H9 (cell line): ENCODE measurements at places on chromosomes 3 and 15.

- no peak overlapping the region for H3K27ac ChIP-seq
- H3K36me3 ChIP-seq: no peaks in the 10 kb centered on the region
- H3K27me3 ChIP-seq: no peaks in the 10 kb centered on the region
- peak; percentile 91 for DNase-seq
These were observed 71.0 kb downstream of the ADAMTS7 start for GRCh38 chr15:78739996-78740903.

DNA sequence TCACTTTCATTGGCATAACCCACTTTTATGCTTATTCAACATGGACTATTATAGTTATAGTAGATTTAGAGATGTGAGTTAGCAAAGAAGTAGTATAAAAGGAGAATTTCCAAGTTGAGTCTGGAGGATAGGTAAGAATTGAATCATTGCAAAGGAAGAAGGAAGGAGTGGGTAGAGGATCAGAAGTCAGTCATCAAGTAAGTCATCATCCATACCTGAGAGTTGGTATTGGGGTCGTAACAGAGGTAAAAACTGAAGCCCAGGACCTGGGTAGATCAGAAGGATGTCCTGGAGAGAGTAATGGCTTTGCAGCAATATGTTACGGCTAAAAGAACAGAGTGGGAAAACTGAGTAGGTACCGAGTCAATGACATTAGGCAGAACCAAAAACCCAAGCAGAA lies 265.7 kb downstream of the SUCLG2 start:
- H3K27me3 ChIP-seq: no peaks in the 10 kb centered on the region
- no peak overlapping the region for H3K27ac ChIP-seq
- H3K36me3 ChIP-seq: peaks cover 16% of the 10 kb centered on the region
- no peak overlapping the region for H3K4me3 ChIP-seq

DNA sequence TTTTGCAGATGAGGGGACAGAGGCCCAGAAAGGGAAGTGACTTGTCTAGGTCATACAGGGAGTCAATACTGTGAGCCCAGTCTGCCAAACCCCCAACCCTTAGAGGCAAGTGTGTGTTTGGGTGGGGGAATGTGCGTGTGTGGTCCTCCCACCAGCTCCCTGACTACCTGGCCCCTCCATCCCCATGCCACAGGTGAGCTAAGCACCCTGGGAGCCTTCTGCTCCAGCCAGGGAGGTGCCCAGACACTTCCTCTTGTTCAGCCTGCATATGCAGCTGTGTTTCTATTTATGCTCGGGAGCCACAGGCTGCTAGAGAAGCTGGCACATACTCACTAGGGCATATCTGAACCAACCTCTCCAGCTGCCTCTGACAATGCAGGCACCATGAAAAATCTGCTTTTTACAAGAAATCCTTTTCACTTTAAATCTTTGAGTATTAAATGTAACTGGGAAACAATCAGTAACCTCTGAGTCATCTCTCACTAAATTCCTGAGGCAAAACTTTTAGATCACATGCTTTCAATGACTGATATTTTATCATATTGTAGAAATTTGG lies 20.7 kb downstream of the TBC1D2B start:
- no peak for DNase-seq
- H3K27ac ChIP-seq: no peak overlapping the region
- H3K4me1 ChIP-seq: no peaks in the 10 kb centered on the region
- no peaks in the 10 kb centered on the region for H3K36me3 ChIP-seq
- H3K27me3 ChIP-seq: no peaks in the 10 kb centered on the region

GRCh38 chr15:33398555-33398954 lies 87.8 kb downstream of the RYR3 start:
- no peak for DNase-seq
- no peak overlapping the region for H3K27ac ChIP-seq
- H3K36me3 ChIP-seq: no peaks in the 10 kb centered on the region
- H3K4me1 ChIP-seq: no peaks in the 10 kb centered on the region
- H3K4me3 ChIP-seq: no peak overlapping the region

- H3K27ac ChIP-seq: no peak overlapping the region
- H3K36me3 ChIP-seq: no peaks in the 10 kb centered on the region; the same call in 2 of the 3 replicates
- H3K27me3 ChIP-seq: no peaks in the 10 kb centered on the region
- DNase-seq: no peak
- H3K4me3 ChIP-seq: no peak overlapping the region
- H3K4me1 ChIP-seq: peaks cover 11% of the 10 kb centered on the region
These were observed 40.0 kb downstream of the FOXP1 start for GRCh38 chr3:71543371-71544016.

- no peak overlapping the region for H3K27ac ChIP-seq
- DNase-seq: no peak
- no peaks in the 10 kb centered on the region for H3K36me3 ChIP-seq
- H3K27me3 ChIP-seq: no peaks in the 10 kb centered on the region
- H3K4me3 ChIP-seq: no peak overlapping the region
These were observed 670.8 kb upstream of the NR2F2 start for GRCh38 chr15:95659656-95660055.

- DNase-seq: peak; percentile 18
- no peaks in the 10 kb centered on the region for H3K4me1 ChIP-seq
- no peaks in the 10 kb centered on the region; the same call in 1 of the 3 replicates for H3K36me3 ChIP-seq
These were observed 69.7 kb downstream of the RPLP1 start for GRCh38 chr15:69522361-69522760.

- no peaks in the 10 kb centered on the region for H3K4me1 ChIP-seq
- no peak overlapping the region for H3K4me3 ChIP-seq
- H3K27ac ChIP-seq: no peak overlapping the region
- H3K36me3 ChIP-seq: no peaks in the 10 kb centered on the region
- H3K27me3 ChIP-seq: no peaks in the 10 kb centered on the region
These were observed 1.7 kb downstream of the TM4SF4 start for GRCh38 chr3:149476225-149476624.
